ENCODE measurements at places on chromosomes 6 and 20.

DNA sequence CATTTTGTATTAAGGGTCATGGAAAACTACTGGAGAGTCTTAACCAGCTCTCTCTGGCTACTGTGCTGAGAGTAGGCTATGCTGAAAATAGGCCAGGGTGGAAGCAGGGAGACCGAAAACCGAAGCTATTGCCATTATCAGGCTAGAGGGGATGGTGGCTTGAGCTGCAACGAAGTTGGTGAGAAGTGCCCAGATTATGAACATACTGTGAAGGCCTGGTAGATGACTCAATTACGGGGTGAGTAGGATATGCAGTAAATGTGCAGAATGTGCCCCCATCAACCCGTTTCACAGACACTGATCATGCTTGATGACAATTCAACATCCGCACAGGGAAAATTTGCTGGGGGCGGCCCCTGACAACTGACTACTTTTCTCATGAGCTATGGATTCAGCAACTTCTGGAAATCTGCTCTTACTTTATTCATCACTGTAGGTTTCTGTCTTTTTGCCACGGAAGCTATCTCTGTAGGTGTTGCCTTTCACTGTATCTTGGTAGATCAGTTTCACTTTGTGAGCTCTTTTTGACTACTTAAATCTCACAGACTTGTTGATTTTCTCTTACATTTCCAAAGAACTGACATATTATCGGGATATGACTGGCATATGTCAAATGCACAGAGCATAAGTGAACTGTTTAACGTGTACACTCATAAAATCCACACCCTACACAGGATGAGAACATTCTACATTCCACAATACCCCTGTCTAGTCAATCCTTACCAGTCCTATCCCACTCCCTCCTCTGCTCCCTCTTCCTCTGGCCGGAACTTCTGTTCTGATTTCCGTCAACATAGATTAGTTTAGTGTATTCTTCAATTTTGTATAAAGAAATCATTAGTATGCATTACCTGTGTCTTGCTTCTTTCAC, 15.5 kb upstream of the MEP1A start:
- DNase-seq, result no peak

GRCh38 chr6:20892365-20892764, 358.1 kb downstream of the CDKAL1 start:
- no peak for DNase-seq

DNA sequence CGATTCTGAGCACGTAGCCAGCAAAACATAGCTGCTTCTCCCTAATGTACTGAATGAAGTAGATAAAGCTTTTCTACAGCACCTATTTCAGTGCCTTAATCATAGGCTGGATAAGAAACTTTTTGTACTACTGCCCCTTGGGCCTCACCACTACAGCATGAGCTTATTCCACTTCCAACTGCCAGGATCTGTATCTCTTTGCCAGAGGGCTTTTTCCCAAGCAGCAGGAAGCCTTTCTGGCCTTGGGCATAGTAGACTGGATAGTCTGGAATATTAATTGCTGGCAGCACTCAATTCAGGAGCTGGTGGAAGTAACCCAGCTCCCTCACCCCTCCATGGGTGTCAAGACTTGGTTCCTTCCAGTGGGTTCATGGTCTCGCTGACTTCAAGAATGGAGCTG, 43.6 kb downstream of the ANKEF1 start:
- no peak for DNase-seq

DNA sequence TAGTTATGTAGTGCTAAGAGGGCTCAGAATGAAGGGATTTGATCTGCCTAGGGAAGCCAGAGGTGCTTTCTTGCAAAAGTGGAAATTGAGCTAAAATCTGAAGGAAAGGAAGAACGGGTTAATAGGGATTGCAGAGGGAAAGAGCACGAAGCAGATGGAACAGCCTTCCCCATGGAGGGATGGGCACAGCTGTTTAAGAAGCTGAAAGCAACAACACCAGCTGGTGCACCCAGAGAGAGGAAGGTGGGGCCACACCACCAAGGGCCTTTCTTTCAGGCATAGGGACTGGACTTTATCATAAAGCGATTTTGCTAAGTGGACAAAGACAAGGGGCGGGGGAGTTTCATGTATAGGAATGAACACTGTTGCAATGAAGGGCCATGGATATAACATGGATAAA, 65.8 kb upstream of the SNRPB2 start:
- DNase-seq, result no peak

DNA sequence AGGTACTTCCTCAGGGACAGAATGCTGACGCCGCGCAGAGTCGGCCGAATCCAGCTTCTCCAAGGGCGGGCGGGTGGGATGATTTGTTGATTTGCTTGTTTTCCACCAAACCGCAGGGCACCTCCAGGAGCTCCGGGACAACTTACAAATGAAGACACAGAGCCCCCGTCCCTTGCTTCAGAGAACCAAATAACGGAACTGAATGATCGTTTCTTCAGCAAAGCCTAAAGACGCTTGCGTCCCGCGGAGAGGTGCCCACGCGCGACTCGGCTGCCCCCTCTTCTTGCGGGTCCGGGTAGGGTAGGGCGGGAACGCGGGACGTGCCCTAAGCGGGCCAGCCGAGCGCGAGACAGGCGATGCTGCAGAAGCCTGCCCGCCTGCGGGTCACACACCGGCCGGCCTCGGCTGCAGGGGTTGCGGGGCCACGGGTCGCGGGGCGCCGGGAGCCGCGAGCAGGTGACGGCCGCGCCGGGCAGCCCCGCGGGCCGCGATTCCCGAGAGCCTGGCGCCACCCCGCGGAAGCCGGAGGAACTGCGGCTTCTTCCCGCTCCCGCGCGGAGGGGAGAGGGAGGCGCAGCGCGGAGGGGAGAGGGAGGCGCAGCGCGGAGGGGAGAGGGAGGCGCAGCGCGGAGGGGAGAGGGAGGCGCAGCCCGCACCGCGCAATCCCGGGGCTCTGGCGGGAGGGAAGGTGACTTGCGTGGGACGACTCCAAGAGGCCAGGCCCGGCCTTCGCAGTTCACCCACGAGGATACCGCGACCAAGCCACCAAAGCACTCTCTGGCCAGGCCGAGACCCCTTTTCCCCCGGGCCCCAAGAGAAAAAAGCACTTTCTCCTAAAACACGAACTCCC, 7.7 kb upstream of the FOXF2 start:
- DNase-seq, result peak; percentile 11

- DNase-seq, result no peak
Measured at GRCh38 chr6:157822245-157823000, 623 bp upstream of the SNX9 start.

DNA sequence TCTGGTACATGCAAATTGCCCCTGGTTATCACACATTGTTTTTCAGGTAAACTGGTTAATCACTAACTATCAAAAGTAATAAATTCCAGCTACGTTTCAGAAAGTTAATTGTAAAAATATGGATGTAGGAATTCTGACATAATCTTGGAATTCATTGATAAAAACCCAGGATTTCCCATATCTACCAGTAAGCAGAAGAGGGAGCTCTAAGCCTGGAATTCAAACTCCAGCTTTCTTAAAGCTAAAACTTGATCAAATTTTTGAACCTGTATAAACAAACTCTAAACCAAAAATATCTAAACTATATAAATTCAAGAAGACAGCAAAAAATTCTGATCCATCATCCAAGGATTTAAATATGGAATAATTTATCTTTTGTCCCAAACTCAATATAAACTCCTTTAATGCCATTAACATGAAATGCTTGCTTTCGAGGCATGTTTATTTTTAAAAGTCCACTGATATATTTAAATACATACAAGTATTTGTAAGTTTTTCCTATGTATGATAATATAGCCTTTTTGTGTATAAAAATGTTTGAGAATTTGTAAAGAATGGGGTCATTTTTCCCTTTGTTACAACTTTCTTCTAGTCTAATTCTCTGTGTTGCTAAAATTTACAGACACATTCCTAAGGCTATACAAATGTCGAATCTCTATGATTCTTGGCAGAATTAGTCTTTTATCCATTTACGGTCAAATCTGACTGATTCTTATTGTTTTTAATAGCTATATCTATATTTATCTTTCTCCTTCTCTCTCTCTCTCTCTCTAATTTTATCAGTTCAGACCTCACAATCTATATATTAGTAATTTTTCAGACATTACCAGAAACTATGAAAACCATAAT, 91.4 kb upstream of the RNF217 start:
- DNase-seq, result peak; percentile 43

DNA sequence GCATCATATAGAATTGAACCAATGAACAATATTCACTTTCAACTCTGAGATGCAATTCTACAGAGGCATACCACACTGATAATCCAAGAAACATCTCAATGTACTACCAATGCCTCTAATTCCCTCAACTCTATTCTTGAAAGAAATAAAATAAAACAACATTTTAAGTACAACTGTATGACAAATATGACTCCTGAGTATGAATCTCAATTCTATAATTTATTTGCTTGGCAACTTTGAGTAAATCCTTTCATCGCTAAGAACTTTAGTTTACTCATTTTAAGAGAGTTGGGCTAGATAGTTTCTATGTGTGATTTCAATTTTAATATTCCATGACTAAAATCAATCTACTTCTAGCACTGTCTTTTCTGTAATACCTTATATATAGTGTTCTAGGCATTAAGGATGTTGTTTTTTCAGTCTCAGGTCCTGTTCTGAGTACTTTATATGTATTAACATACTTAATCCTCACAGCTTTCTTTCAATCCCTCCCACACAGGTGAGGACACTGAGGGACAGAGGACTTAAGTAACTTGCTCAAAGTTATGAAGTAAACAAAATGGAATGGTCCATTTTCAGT, 33.4 kb downstream of the GOPC start:
- no peak for DNase-seq

DNA sequence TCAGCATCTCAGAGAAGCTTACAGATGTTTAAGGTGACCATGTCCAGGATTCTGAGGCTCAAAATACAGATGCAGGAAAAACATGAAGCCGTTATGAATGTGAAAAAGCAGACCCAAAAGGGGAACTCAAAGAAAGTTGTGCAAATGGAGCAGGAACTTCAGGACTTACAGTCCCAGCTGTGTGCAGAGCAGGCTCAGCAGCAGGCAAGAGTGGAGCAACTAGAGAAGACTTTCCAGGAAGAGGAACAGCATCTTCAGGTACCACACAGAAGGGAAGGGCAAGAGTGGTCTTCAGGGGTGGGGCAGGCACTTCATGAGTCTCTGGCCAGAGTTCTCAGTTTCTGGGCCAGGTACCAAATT, 15.2 kb downstream of the RNF8 start:
- DNase-seq, result no peak

DNA sequence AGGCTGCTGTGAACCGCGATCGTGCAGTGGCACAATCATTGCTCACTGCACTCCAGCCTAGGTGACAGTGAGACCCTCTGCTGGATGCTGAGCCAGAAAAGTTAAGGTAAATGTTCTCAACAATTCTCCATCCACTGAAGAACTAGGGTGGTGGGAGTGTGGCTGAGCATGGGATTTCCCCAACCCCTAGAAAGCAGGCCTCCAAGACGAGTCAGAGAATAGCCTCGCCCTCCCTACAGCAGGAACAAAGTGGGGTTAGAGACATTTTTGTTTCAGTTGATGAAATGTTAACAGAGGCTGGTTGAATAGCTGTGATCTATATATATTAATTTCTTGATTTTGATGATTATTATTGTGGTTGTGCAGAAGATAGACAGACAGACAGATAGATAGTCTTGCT, 6.1 kb upstream of the ALDH8A1 start:
- DNase-seq, result no peak

GRCh38 chr6:144588697-144589325, 303.7 kb downstream of the UTRN start:
- DNase-seq, result no peak

Measured in SW 1271 (cell line).